Suprapubic skin (tissue), 4 donors: ENCODE measurements at places on chromosomes 3 and 15.

- DNase-seq: no peak
Measured at GRCh38 chr3:104353951-104354350, 1012.8 kb upstream of the ALCAM start.

GRCh38 chr3:133293397-133294110, 106.3 kb upstream of the BFSP2 start:
- no peak for DNase-seq

GRCh38 chr3:16362770-16363169, 97.8 kb downstream of the OXNAD1 start:
- no peak for DNase-seq

GRCh38 chr3:153599685-153600084, 437.7 kb downstream of the RAP2B start:
- no peak for DNase-seq

GRCh38 chr3:141391991-141392316, 23.6 kb downstream of the ZBTB38 start:
- DNase-seq: no peak

GRCh38 chr3:32143849-32144757, 37.7 kb downstream of the GPD1L start:
- DNase-seq: no peak

DNA sequence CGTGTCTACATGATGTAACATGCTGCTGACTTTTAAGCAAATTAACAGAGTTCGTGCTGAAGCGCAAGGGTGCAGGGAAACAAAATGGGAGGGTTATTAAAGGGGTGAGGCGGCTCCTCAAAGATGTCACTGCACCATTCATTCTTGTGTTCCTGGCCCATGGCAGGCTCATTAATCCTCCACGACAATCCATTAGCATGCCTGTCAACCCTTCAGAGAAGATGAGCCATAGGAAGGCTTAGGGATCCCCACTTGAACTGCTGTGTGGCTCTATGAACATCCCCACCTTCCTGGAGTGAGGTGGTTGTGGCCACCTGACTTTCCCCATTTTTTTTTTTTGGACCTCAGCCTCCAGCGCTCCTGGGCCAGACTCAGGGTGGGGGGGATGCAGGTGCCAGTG, 45.8 kb downstream of the IGF1R start:
- no peak for DNase-seq

DNA sequence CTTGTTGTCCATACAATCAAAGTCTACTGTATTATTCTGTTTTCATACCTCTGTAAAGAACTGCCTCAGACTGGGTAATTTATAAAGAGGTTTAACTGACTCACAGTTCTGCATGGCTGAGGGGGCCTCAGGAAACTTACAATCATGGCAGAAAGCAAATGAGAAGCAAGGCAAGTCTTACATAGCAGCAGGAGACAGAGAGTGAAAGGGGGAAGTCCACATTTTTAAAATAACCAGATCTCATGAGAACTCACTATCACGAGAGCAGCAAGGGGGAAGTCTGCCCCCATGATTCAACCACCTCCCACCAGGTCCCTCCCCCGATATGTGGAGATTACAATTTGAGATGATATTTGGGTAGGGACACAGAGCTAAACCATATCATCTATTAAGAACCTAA, 724.6 kb upstream of the CBLB start:
- DNase-seq: no peak

- DNase-seq: no peak
Measured at GRCh38 chr3:100766069-100766468, 56.8 kb downstream of the TFG start.

DNA sequence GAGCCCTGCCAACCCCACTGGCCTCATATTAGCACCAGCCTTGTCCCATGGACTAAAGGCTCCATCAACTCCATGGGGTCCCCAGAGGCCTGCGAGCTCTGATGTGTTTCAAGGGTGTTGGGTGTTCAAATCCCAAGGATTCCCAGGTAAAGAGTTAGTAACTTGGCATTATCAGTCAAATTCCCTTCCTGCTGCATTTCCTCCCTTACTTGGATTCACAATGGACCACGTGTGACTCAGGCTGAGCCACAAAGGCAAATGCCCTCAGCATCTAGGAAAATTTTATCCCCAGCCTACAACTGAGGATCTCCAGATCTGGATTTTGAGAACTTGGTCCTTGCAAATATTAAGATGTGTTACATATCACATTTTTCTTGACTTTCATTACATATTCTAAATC, 58.8 kb downstream of the GADL1 start:
- DNase-seq: no peak

DNA sequence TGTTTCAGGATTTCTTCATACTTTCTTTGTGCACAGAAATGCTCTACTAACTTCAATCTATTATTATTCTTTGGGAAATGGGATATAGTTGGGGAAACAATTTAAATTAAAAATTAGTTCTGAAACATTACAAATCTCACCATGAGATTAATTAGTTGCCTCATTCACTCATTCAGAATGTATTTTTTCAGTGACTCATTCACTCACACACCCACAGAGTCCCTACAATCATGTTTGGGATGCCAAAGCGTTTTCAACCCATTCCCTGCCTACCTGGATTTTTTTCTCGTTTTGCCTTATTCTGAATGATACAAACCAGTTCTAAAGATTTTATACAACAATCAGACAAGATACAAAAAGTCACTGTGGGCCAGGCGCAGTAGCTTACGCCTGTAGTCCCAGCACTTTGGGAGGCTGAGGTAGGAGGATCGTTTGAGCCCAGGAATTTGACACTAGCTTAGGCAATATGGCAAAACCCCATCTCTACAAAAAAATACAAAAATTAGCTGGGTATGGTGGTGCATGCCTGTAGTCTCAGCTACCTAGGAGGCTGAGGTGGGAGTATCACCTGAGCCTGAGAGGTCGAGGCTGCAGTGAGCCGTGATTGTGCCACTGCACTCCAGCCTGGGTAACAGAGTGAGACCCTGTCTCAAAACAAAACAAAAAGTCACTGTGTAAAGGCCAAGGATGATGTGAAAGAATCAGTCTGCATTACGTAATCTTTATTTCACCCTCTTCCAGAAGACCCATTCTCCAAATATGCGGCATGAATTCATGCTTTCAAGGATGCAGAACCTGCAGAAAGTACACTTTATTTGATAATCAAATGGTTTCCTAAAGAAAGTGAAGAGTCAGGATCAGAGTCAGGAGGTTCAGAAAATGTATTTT, 34.8 kb upstream of the ARHGEF3 start:
- DNase-seq: no peak

DNA sequence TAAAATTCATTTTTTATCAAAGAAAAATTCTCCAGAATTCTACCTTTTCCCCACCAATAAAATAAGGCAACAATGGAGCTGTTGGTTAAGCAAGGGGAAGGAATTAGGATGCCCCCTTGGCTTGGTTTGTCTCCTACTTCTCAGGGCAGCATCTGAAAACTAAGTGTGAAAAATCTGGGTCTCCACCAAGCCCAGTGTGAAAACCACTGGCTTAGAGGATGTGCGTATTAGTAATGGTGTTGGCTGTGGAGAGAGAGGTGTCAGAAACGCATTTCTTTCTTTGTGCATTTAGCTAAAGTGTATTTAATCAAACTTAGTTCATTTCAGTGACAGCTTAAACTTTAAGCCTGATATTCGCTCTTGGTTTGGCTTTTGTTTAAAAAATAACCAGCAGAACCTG, 662.7 kb downstream of the MCTP2 start:
- DNase-seq: no peak

GRCh38 chr3:104460477-104461406, 906.0 kb upstream of the ALCAM start:
- DNase-seq: no peak

DNA sequence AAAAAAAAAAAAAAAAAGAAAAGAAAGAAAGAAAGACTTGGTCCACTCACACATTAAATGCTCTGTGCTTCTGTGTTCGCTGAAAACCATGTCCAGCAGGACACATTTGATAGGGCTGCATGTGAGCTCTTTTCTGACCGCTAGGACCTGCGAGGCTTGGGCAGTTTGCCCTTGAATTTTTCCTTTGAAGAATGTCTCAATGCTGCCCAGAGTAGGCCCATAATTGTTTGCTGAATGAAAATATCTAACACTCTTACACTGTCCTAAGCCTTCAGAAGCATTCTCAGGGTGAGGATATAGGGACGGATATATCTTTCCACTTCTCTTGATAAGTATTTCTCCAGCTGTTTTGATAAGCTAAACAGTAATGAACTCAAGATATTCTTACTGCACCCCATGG, 6.0 kb downstream of the KIF9 start:
- DNase-seq: no peak

GRCh38 chr3:14598143-14598569, 53.4 kb upstream of the CCDC174 start:
- no peak for DNase-seq

GRCh38 chr3:140007081-140007480, 72.1 kb downstream of the CLSTN2 start:
- DNase-seq: no peak

DNA sequence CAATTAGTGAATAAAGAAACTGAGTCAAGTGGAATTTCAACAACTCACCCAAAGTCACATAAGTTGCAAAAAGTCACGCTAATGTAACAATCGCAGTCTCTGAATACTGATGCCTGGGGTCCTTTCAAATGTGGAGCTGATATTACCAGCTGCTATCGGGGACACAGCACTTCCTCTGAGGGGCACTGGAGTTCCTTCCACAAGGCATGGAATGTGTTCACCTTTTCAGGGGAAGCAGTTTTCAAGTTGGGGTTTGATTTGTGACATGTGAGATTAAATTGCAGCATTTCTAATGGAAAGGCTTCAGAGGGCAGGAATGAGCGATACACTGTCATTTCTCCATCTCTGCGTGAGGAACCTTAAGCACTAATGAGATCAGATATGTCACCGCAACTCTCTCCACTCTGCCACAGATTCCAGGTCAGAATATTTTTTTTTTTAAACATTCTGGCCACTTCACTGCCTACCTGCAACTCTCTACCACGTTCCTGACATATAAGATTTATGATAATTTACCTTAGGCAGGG, 807.2 kb upstream of the CFAP20DC start:
- no peak for DNase-seq

- DNase-seq: no peak
Measured at GRCh38 chr3:168864107-168865021, 768.6 kb upstream of the GOLIM4 start.

DNA sequence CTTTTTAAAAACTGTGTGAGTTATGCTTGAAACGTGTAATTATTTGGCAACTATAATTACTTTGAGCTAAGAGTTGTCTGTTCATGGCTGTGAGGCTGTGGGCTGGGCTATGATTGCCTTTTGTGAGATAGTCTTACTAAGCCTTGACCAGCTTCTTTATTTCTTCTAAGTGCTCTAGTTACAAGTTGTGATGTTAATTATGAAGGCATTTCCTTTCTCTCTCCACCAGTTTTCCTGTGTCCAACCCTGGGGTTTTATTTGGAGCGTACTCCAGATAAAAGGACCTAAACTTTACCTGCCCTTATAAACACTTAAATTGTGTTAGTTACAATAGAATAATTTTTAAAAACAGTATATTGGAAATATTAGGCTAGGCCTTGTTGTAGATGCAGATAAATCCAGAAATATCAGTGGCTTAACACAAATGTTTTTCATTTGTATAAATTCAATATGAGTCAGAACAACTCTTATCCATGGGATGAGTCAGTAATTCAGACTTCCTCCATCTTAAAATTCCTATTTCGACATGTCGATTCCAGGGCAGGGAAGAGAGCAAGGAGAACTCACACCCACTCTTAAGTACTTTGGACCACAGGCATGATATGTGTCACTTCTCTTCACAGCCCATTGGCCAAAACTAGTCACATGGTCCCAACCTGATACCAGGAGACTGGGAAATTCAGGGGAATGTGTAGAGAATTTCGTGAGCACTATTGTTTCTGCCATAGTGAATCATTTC, 17.0 kb downstream of the TMEM62 start:
- DNase-seq: no peak

DNA sequence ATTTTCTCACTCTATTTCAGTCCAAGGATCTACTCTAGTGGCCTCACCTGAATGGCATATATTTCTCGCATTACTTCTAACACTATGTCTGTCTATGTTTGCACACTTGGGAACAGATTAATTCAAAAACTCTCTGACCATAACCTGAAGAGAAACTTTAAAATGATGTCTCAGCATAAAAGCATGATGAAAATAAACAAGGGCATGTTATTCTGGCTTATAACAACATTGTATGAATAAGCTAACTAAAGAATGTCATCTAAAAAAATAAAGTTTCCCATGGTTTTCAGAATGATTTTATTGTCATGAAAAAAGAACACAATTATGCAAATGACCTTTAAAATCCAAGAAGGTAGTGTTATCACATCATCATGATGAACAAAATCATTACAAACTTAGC, 85.5 kb upstream of the ROBO2 start:
- no peak for DNase-seq

- peak; percentile 82 for DNase-seq
Measured at GRCh38 chr3:186108106-186108940, 566 bp downstream of the ETV5 start.

DNA sequence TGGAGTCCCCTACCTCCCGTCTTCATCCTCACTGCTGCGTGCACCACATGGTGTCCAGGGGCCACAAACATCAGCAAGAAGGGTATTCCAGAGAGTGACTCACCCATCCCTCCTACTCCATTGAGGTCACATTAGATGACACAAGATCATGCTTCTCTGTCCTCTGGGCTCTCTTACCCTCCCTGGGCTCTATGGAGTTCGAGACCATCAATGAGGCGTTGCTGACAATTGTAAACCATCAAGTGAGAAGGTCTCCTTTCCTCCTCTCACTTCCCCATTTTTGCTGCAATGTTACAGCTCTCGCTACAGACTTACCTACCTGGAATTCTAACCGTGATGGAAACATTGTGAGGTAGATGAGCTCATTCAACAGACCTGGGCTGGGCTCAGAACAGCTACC, 51.7 kb downstream of the HMCES start:
- DNase-seq: no peak

- no peak for DNase-seq
Measured at GRCh38 chr3:115652738-115653137, 29.4 kb downstream of the GAP43 start.

GRCh38 chr3:144273601-144274000, 302.0 kb downstream of the DIPK2A start:
- no peak for DNase-seq

GRCh38 chr3:189806171-189806951, 175.2 kb downstream of the TP63 start:
- no peak for DNase-seq

DNA sequence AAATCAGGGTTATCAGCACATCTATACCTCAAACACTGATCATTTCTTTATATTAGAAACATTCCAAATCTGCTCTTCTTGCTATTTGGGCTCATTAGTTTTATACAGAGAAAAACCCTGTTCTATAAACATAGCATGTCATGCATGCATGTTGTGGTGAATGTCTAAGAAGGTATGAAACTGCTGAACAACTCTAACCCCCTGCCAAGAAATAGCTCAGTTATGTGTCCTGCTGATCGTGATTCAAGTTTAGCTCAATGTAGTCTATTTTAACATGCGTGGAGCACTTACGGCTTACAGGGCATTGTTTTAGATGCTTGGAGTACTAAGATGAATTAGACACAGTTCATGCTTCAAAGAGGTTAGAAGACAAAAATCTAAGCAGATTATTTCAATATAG, 35.8 kb downstream of the MYH15 start:
- DNase-seq: no peak
